ENCODE measurements at places on chromosomes 1 and 21.

DNA sequence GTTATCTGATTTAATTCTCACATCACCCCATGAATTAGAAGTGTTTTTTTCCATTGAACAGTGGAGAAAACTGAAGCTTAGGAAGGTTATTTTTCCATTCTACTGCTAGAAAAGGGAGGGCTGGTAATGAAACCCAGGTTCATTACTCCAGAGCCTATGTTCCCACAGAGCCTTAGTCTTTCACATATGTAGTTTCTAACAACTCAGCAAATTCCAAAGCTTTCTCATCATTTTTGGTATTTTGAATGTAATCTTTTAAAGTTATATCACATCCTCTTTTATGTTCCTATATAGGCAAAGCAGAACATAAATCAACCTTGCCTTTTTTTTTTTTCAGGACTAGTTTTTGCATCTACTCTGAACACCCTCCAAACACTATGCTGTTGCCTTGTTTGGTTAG, 131.9 kb upstream of the BEND5 start:
- DNase-seq: no peak

- DNase-seq: no peak
Observed at GRCh38 chr1:193066606-193067005, 7.2 kb downstream of the RO60 start.

GRCh38 chr21:36630485-36631206, 68.3 kb upstream of the SIM2 start:
- peak; percentile 74 for DNase-seq

DNA sequence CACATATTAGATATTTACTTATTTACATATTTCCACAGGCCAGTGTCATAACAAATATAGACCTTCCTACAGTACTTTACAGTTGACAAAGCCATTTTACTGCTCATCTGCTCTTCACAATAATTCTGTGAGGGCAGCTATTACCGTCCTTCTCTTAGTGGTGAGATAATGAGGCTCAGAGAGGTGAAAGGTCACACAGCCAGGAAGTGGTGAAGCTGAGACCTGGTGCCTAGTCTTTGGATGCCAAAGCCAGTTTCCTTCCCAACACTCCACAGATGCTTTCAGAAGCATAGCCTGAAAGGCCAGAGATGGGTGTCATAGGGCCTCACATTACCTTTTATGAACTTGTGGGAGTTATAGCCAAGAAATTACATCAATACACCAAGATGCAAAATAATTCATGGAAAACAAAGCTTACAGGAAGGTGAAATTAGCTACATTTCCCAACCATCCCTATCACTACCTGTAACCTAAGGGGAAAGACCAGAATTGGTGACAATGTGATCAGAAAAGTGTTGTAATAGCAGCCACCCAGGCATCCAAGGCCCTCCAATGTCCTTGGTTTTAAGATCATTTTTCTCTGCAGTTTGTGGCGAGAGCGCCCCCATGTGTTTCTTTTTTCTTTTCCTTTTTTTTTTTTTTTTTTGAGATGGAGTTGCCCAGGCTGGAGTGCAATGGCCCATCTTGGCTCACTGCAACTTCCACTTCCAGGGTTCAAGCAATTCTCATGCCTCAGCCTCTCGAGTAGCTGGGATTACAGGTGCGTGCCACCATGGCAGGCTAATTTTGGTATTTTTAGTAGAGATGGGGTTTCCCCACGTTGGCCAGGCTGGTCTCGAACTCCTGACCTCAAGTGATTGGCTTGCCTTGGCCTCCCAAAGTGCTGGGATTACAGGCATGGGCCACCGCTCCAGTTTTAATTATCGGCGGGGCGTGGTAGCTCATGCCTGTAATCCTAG, 26.5 kb upstream of the RPL11 start:
- no peak for DNase-seq

- peak; percentile 58 for DNase-seq
Observed at GRCh38 chr1:226360106-226360746, 47.7 kb downstream of the PARP1 start.

DNA sequence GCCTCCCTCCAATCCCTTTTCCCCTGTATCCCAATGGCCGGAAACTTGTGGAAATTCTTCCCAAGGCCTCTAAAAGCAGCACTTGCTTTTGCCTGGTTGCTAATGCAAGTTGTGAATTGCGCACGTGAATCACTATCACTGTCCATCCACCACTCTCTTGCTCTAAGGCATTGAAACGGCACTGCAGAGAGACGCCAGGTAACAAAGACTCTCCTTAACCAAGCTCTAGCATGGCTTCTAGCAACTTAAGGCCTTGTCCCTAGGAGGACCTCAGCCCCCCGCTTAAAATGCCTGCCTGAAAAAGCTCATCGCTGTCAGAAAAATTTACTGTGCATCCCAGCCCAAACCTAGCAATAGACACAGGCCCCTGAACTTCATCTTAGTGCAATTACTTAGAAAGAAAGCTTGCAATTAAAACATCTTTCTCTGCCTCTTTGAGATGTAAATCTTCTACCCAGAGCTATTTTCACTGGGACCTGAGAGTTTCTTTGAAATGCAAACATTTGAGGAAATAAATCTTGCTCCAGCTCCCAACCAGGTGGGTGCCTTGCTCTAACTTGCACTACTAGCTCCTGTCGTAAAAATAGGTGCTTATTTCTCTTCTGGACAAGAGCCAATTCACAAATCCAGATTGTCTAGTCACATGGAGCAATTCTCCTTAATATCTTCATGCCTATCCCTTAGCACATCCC, 32.9 kb upstream of the ITLN2 start:
- DNase-seq: no peak

DNA sequence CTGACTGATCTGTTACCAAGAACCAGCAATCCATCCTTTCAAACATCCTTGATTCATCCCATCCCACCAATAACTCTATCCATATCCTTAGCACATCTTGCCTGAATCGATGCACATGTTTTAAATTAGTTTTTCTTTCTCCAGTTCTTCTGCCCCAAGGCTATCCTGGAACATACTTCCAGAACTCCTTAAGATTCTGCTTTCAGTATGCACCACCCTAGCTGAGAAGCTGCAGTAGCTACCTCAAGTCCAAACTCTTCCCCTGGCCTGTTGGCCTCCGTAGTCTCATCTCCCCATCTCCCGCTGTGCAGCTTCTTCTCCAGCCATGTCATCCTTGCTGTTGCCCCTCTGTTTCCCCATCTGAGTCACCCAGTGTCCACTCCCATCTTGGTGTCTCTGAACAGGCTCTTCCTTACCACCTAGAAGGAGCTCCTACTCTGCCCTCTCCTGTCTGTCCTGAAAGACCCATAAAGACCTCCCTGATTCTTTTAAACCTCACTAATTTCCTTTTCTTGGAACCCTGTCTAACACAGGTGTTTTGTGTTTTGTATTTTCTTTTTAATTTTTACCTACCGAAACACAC, 108.0 kb downstream of the SGIP1 start:
- DNase-seq: no peak

GRCh38 chr1:59018860-59019259, 235.0 kb upstream of the JUN start:
- no peak for DNase-seq

Data from GM20000 (cell line).